Small intestine (tissue), 16 donors: ENCODE measurements at places on chromosomes 5 and 9. TPM values are rescaled to one million over a fixed set of nuclear protein-coding genes. Genes with fewer than 3 reads are reported as not detected.
A peak's percentile ranks its signal among the peaks of the same experiment; 100 is the strongest.

GRCh38 chr5:135827965-135828781 is 6.3 kb upstream of the SLC25A48 start:
- H3K27me3 ChIP-seq: no peaks in the 10 kb centered on the region
- no peaks in the 10 kb centered on the region for H3K36me3 ChIP-seq
- no peaks in the 10 kb centered on the region for H3K4me1 ChIP-seq
- no peak overlapping the region for H3K27ac ChIP-seq
- no peak for DNase-seq

GRCh38 chr9:3960661-3961144 is 339.2 kb downstream of the GLIS3 start:
- no peaks in the 10 kb centered on the region for H3K36me3 ChIP-seq
- DNase-seq: no peak
- no peak overlapping the region for H3K27ac ChIP-seq
- H3K4me3 ChIP-seq: no peak overlapping the region

DNA sequence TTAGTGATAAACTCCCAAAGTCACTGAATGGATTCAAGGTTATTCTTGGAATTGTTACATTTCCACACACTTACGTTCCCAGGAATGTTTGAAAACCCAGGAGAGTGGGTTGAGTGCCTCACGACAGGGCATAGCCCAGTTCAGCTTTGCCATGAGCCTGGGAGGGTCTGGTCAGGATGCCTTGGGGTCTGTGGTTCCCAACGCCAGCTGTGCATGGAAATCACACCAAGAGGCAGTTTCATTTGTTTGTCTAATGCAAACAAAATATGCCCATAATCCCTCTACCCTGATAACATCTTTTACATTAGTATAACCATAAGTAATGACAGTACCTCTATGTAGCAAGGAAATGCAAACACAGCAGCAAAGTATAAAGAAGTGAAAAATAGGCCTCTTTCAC is 25.3 kb upstream of the MSX2 start:
- H3K27me3 ChIP-seq: peaks cover 6% of the 10 kb centered on the region
- H3K36me3 ChIP-seq: no peaks in the 10 kb centered on the region
- no peak overlapping the region for H3K27ac ChIP-seq
- H3K4me1 ChIP-seq: no peaks in the 10 kb centered on the region
- DNase-seq: no peak
- H3K4me3 ChIP-seq: no peak overlapping the region

Gene PCDH1
- 15.9 TPM for polyA plus RNA-seq

GRCh38 chr5:113283558-113283957 is 151.2 kb downstream of the TSSK1B start:
- H3K4me1 ChIP-seq: no peaks in the 10 kb centered on the region
- DNase-seq: no peak
- H3K27ac ChIP-seq: no peak overlapping the region

Gene PCDHGA9
- polyA plus RNA-seq: 0.75 TPM

Gene LCN10
- polyA plus RNA-seq: 8.4 TPM

DNA sequence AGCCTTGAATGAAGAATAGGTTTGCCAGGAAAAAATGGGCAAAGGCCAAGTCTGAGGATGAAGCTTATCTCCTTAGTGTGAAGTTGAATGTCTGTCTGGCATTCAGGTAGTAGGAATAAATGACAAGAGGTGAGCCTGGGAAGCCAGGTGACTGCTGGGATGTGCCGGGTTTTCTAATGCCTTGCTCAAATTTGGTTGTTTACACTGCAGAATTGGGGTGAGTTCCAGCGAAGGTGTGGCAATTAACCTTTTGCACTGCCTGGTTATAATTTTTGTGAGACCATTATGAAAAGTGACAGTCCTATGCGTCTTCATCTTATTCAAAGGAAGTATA is 73.6 kb downstream of the MAST4 start:
- no peaks in the 10 kb centered on the region for H3K4me1 ChIP-seq
- H3K27me3 ChIP-seq: no peaks in the 10 kb centered on the region
- DNase-seq: no peak
- no peak overlapping the region for H3K27ac ChIP-seq

DNA sequence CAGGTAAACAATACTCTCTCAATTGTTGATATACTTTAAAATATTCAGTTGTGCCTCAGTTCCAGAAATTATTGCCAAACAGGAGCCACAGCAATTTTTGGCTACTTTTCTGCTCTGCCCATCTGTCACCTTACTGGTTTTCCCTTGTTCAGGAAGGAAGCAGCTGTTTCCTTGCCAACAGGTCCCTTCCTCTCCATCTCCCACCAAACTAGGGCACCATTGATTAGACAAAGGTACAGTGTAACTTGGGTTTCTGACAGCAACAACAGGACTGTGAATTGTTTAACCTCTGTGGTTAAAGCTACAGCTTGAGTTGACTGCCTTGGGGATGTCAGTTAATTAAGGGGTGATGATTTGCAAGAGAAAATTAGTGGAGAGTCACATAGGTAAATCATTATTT is 76.9 kb downstream of the PIP5K1B start:
- no peak overlapping the region for H3K4me3 ChIP-seq
- peaks cover 4% of the 10 kb centered on the region for H3K36me3 ChIP-seq
- peaks cover 25% of the 10 kb centered on the region for H3K4me1 ChIP-seq
- no peak for DNase-seq
- H3K27ac ChIP-seq: no peak overlapping the region
- no peaks in the 10 kb centered on the region for H3K27me3 ChIP-seq

GRCh38 chr9:7912037-7912535 is 112.5 kb upstream of the DMAC1 start:
- no peak overlapping the region for H3K4me3 ChIP-seq
- DNase-seq: no peak
- no peaks in the 10 kb centered on the region for H3K36me3 ChIP-seq
- H3K4me1 ChIP-seq: peaks cover 5% of the 10 kb centered on the region
- no peak overlapping the region for H3K27ac ChIP-seq

- H3K27me3 ChIP-seq: no peaks in the 10 kb centered on the region
- H3K27ac ChIP-seq: no peak overlapping the region
Measured at GRCh38 chr5:104815212-104815611, 1252.6 kb upstream of the NUDT12 start.

DNA sequence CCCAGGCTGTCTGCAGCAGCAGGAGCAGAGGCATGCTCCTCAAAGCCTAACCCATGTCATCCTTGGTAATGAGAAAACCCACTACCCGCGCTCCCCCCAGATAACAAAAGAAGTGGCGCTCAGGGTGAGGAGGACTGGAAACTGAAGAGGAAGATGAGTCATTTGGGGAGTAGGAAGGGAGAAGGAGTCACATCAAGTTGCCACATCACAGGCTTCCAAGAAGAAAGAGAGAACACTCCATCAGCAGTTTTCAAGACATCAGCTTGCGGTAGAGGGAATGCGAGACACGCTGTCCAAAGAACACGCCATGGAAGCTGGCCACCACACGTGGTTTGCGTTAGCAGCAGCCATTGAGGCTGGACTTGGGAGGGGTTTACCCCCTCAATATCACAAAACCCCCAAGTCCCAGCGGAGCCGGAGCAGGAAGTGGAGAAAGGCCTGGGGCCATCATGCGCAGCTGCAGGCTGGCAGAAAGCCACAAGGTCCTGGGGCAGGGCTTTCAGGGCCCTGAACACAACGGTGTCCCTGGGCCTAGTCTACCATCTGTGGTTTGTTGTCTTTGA is 41.5 kb downstream of the SH3PXD2B start:
- H3K4me3 ChIP-seq: no peak overlapping the region
- peak; percentile 24 for DNase-seq
- H3K36me3 ChIP-seq: no peaks in the 10 kb centered on the region
- no peaks in the 10 kb centered on the region for H3K27me3 ChIP-seq
- H3K27ac ChIP-seq: peak overlapping the region; percentile 87
- peaks cover 17% of the 10 kb centered on the region for H3K4me1 ChIP-seq

Gene PCDHA1
- 0.06 TPM for polyA plus RNA-seq

- H3K27ac ChIP-seq: peak overlapping the region; percentile 94
- peaks cover 11% of the 10 kb centered on the region for H3K4me1 ChIP-seq
- no peaks in the 10 kb centered on the region for H3K27me3 ChIP-seq
- H3K4me3 ChIP-seq: no peak overlapping the region
Measured at GRCh38 chr5:145835848-145836239, 702 bp upstream of the PRELID2 start.

DNA sequence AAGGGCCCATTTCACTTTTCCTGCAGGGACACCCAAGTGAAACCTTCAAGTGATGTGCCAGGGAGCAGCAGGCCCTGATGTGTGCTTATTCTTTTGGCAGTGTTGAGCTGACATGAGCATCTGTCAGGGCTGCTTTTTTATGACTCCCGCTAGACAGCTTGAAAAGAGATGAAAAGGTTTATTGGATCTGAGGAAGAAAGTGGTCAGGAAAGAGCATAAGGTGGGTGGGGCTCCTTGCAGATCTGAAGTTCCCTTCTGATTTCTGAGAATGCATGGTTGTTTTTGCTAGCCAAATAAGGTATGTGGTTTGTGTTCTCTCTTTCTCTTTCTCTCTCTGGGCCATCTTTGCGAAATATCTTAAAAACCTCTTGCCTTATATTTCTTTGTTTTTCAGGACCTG is 316.1 kb downstream of the DMRT2 start:
- H3K27me3 ChIP-seq: no peaks in the 10 kb centered on the region
- no peak overlapping the region for H3K27ac ChIP-seq
- no peaks in the 10 kb centered on the region for H3K36me3 ChIP-seq
- DNase-seq: no peak

Gene RXRA
- polyA plus RNA-seq: 48.3 TPM

- peaks cover 62% of the 10 kb centered on the region for H3K36me3 ChIP-seq
- no peak overlapping the region for H3K27ac ChIP-seq
- H3K4me3 ChIP-seq: no peak overlapping the region
- H3K27me3 ChIP-seq: no peaks in the 10 kb centered on the region
Measured at GRCh38 chr9:126419475-126419874, 92.8 kb downstream of the MVB12B start.

DNA sequence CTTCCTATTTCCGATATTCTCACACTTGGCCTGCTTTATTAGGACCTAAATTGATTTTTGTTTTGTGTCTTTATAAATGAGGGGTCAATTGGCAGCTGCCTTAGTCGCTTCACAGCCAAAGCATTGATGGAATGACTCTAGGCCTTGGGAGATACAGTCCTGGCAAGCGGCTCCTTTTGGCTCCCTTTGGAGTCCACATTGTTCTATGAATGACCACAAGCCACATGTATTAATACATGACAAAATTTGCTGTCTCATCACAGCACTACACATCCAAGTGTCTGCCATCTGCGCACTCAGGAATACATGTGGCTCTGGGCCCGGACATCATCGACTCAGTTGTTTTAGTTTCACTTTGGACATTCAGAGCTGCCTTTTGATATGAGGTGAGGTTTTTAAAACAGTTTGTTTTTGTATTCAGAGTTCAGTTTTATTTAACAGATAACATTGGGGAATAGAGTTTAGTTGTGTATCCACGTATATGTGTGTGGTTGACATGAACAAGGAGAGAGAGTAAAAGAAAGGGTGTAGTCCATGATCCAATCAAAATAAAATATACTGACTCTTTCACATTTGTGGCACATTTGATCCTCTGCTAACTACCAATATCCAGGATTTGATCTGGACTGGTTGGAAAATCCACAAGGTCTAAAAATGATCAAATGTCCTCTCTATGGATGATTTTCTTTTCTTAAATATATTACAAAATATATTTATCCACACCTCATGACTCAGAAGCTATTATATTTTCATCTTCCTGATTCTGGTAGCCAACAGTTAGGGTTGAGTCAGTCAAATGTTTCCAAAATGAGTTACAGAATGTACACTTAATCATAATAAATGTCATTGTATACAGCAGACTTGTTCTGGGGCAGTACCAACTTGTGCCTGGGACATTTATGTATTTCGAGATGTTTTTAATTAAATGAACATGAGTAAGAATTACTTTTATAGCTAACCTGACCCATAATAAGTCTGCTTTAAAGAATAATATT is 114.0 kb upstream of the MTAP start:
- H3K27ac ChIP-seq: no peak overlapping the region
- no peaks in the 10 kb centered on the region for H3K36me3 ChIP-seq
- H3K4me1 ChIP-seq: peaks cover 5% of the 10 kb centered on the region
- peak; percentile 63 for DNase-seq

DNA sequence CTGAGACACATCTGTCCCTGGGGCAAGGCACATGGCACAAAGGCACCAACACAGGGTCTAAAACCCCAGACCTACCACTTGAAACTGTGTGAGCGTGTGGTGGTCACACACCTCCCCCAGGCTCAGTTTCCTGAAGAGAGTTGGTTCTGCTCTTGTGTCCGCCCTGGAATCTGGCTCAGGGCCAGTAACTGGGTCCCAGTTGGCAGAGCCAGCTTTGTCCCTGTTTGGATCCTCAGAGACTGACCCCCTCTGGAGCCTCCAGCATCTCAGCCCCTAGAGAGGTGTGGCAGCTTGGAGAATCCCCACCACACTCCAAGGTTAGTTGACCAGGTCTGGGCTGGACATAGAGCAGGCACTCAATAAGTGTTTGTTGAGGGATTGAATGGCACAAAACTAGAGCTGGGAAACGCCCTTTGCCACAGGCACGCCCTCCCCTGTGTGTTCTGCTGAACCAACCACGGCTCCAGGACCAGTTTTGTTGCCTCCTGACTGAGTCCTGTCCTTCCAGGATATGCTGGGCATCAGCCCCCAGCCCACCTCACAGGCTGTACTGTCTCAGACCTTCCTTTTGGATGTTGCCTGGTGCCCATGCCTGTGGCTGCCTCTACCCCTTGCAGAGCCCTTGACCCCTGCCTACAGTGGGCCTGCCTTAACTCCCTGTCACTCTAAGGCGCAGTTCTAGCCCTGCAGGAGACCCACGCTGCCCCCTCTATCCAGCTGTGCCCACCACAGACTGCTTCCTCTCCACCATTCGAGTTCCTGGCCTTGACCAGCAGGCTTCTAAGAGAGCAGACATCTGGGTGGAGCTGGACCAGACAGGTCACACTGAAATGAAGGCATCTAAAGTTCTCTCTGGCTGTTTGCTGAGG is 3.8 kb upstream of the PDLIM4 start:
- H3K4me1 ChIP-seq: no peaks in the 10 kb centered on the region
- H3K27ac ChIP-seq: no peak overlapping the region
- no peak overlapping the region for H3K4me3 ChIP-seq
- no peak for DNase-seq
- no peaks in the 10 kb centered on the region for H3K36me3 ChIP-seq
- H3K27me3 ChIP-seq: peaks cover 14% of the 10 kb centered on the region

Gene OR13F1
- polyA plus RNA-seq: not detected

- no peaks in the 10 kb centered on the region for H3K36me3 ChIP-seq
- H3K27me3 ChIP-seq: no peaks in the 10 kb centered on the region
Measured at GRCh38 chr5:97085459-97086181, 56.8 kb downstream of the LIX1 start.

GRCh38 chr9:132426639-132427414 is 16.8 kb downstream of the CFAP77 start:
- H3K4me1 ChIP-seq: no peaks in the 10 kb centered on the region
- H3K27me3 ChIP-seq: peaks cover 26% of the 10 kb centered on the region
- no peaks in the 10 kb centered on the region for H3K36me3 ChIP-seq
- H3K4me3 ChIP-seq: no peak overlapping the region
- no peak for DNase-seq
